Umbilical cord (tissue), 2 donors: ENCODE measurements at places on chromosomes 7 and 10.

DNA sequence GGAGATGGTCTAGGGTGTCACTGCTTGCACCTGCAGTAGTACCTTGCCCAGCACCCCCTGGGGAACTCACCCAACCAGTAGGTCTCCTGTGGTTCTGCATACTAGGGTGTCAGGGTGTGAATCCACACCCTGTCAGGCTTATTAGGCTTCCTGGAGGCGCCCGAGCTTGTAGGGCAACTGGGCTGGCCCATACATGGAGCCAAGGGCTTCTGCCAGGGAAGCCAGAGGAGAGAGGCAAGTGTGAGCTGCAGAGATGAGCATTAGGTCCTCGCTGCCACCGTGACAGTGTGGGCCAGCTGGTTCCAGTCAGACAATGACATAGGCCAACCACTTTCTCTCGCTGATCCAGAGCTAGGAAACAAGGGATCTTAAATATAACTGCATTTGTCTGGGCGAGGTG is 11.2 kb downstream of the MXI1 start:
- no peak for DNase-seq

GRCh38 chr7:39310699-39311098 is 255.5 kb upstream of the YAE1 start:
- no peak for DNase-seq

DNA sequence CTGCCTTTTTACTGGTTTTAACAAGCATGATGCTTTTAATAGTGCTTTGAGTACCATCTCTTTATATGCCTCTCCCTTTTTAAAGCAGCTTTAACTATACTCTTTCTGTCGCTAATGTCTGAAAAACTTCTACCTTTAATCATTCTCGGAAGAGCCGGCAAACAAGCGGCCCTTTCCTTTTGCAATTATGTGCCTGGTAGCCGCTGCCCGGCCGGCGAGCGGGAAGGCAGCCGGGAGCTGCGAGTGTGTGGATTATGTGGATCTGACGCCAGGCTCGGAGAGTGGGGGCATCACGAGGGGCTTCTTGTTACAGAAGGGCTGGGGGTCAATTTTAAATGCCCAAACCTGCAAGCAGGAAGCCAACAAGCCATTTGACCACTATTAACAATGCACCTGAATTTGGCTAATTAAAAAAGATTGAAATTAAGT is 120.9 kb downstream of the BUB3 start:
- no peak for DNase-seq

DNA sequence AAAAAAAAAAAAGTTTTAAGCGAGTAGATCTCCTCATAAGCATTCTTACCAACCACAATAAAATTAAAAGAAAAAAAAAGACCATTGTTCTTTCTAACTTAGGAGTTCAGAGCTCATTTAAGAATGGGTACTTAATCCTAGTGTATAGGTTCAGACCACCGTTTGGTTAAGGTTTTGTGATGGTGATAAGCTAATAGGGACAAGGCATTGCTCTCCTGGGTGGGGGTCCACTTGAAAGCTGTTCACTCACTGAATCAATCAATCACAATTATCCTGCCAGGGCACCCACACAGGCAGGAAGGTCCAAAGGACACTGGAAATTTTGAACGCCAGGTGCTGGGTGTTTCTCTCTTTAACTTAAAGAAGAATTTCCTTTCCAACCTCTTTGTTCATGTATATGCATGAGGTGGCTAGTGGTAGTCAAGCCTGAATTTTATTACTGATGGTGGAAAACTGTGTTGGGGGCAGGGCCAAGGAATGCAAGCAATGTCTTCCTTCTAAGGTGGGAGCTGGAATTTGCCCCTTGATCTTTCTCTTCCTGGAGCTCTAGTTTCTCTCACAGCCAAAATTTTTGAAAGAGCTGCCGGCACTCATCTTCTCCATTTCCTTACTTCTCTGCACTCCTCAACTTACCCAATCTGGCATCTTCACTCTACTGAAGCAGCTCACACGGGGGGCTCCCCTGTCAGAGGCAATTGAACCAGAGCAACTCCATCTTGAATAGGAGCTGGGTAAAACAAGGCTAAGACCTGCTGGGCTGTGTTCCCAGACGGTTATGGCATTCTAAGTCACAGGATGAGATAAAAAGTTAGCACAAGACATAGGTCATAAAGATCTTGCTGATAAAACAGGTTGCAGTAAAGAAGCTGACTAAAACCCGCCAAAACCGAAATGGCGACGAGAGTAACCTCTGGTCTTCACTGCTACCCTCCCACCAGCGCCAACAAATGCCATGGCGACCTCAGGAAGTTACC is 7.5 kb upstream of the FAM131B start:
- no peak for DNase-seq

- peak; percentile 38 for DNase-seq
These were observed at the start of gene AFAP1L2 for GRCh38 chr10:114404171-114405010. TSS of gene AFAP1L2 (minus strand) at chr10:114404502. CDS start at chr10:114404455, 47 bp downstream.

DNA sequence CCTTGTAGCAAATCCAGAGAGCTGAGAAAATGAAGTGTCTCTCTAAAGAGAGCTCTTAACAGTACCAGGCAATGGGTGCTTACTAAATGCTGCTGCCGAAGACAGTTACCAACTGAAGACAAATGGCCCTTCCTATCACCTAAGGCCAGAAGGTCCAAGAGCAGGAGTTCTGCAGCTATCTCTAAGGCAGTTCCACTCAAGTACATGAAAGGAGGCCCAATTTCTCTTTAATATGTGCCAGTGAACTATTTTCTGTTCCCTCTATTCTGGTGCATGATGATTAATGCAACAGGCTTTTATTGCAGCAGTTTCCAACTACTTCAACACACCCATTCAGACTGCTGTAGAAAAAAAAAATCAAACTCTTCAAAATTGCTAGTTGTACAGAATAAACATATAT is 122.5 kb downstream of the SLC25A13 start:
- peak; percentile 42 for DNase-seq

GRCh38 chr10:77675347-77675746 is 37.7 kb upstream of the KCNMA1 start:
- DNase-seq, result no peak

DNA sequence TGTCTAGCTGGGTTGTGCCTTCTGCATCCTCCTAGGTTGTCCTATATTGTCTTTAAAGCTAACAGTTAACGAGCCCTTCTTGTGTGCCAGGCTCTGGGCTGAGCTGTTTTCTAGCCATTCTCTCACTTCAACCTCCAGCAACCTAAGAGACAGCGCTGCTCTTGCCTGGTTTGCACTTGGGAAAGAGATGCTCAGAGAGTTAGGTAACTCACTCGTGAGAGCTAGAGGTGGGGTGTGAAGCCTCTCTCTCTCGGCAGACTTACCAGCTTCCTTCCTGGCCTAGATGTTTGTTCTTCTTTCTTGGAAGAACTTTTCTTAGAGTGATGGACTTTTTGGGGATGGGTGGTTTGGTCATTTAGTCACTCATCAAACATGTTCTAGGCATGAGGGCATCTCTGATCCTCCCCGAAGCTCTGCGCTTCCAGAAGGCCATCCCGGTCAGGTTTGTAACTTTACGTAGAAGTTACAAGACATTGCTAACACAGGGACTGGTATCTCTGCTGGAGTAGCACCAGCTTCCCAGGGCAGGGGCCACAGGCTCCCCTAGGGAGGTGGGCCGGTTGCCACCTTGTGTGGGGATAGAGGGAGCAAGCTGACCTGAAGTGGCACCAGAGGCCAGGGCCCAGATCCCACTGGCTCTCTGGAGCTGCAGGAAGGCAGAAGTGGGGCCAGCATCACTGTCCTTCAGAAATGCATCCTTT is 14.3 kb downstream of the TSPAN15 start:
- DNase-seq, result no peak

DNA sequence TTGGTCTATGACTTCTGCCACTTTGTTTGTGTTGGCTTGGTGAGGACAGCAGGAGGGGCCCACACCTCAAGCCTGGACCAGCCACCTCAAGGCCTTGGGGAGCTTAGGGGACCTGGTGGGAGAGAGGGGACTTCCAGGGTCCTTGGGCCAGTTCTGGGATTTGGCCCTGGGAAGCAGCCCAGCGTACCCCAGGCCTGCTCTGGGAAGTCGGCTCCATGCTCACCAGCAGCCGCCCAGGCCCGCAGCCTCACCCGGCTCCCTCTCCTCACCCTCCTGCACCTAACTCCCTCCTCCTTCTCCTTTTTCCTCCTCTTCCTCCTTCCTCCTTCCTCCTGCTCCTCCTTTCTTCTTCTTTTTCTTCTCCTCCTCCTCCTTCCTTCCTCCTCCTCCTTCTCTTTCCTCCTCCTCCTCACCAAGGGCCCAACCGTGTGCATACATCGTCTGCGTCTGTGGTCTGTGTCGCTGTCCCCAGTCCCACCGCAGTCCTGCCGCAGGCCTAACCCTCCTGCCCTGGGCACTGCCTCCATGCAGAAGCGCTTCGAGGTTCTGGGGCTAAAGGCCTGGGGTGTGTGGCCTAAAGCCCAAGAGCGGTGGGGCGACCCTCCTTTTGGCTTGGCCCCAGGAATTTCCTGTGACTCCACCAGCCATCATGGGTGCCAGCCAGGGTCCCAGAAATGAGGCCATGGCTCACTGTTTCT is 5.3 kb downstream of the EN2 start:
- DNase-seq, result no peak

- DNase-seq, result no peak
These were observed 118.8 kb downstream of the NPSR1 start for GRCh38 chr7:34776748-34777358.

GRCh38 chr7:149791-150636 is 42.4 kb upstream of the FAM20C start:
- no peak for DNase-seq

DNA sequence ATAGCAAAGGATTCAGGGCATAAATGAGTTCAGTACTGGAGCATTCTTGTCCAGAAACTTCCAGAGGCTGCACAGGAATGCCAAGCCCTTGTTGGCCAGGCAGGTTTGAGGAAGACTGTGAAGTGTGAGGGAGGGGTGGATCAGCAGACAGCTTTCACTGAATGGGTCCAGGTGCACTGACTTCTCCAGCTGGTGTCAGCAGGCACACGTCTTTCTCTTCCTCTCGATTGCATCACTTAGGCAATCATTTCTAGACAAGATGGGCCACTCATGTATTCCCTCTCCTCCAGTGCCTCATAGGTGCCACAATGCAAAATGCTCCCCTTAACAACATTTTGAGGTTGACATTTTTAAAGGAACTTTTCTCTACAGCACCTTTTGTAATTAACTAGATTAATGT is 15.6 kb upstream of the PLEKHS1 start:
- no peak for DNase-seq

DNA sequence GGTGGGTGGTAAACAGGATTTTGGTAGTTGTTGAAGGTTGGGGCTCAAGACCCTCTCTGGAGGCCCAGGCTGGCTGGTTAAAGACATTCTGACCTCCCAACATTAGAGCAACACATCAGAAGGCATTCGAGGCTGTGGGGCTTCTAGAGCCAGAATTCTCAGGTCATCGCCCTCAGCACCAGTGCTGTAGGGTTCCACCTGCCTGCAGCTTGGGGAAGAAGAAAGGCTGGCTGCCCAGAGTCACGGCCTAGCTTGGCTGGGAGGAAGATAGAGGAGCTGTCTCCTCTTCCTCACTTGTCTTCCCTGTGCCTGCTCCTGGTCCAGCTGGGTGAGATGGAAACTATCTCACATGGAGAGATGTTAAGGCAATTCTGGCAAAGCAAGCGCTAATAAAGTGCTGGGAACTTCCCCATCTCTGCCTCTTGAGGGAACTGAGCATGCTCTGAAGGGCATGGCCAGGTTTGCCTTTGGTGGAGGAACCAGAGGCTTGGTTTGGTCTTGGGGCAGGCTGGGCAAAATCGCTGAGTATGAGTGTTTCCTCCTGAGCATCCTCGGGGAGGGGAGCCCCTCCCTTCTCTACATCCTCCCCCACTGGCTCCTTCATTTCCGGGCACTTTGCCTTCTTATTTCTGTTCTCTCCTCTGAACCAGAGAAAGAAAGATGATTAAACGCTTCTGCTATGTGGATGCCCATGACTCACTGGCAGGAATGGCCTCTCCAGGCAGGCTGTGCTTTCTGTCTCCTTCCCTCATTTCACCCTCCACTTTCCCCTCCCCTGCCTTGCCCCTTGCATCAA is 509.0 kb upstream of the PODXL start:
- DNase-seq, result peak; percentile 98

GRCh38 chr7:21671859-21672258 is 129.0 kb downstream of the DNAH11 start:
- DNase-seq, result no peak

DNA sequence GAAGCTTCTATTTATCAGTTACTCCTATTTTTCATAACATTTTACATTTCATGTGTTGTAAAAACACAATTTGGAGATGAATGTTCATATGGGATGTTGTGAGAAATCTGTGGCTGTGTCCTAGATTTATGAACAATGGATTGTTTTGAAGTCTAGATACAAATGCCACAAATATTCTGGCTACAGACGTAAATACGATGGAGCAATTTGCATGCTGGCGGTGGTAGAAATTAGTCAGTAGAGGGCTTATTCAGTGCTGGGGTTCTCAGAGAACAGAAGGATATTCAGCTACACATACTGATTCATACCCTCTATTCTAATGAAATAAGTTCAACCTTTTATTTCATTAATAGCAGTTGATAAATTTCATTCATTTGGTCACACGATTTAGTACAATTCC is 48.8 kb downstream of the PLPP4 start:
- no peak for DNase-seq

DNA sequence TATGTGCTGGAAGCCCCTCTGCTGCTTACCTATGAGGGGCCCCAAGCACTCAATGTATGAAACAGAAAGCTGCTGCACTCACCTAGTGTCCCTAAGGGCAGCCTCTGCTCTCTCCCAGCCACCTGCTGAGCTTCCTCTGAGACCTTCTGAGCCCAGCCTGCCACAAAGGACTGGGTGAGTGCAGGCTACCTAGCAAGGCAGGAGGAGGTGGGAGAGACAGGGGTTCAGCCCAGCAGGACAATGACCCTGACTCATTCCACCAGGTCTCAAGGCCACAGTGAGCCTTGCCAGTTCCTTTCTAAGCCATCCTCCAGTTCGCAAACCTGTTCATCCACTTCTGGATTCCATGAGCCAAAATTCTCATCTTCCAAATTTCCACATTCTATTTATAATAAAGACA is 16.3 kb downstream of the VOPP1 start:
- no peak for DNase-seq

GRCh38 chr10:13991353-13991752 is 339.4 kb downstream of the FRMD4A start:
- DNase-seq, result no peak

DNA sequence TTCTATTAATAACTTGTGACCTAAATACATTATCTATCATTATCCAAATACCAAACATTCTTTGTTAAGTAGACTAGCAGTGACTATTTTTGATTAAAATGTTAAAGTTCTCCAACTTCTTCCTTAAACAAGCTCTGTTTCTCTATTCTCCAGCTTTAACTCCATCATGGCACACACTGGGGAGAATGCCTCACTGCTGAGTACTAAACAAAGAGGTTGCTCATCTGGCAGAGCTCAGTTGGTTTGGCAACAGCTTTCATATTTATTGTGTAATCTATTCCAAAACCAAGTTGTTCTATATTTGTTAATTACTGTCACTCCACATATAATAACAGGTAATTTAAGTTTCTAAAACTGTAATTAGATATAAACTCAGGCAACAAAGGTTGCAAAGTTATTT is 89.6 kb downstream of the USP6NL start:
- DNase-seq, result no peak
